ENCODE measurements at places on chromosomes 16 and 17.
A peak's percentile ranks its signal among the peaks of the same experiment; 100 is the strongest.

GRCh38 chr17:80892019-80892855, 99.4 kb upstream of the CHMP6 start:
- DNase-seq, result peak; percentile 76

GRCh38 chr16:17560548-17560947, 89.8 kb upstream of the XYLT1 start:
- no peak for DNase-seq

- no peak for DNase-seq
Observed at GRCh38 chr16:89598199-89598598, 15.2 kb upstream of the DPEP1 start.

DNA sequence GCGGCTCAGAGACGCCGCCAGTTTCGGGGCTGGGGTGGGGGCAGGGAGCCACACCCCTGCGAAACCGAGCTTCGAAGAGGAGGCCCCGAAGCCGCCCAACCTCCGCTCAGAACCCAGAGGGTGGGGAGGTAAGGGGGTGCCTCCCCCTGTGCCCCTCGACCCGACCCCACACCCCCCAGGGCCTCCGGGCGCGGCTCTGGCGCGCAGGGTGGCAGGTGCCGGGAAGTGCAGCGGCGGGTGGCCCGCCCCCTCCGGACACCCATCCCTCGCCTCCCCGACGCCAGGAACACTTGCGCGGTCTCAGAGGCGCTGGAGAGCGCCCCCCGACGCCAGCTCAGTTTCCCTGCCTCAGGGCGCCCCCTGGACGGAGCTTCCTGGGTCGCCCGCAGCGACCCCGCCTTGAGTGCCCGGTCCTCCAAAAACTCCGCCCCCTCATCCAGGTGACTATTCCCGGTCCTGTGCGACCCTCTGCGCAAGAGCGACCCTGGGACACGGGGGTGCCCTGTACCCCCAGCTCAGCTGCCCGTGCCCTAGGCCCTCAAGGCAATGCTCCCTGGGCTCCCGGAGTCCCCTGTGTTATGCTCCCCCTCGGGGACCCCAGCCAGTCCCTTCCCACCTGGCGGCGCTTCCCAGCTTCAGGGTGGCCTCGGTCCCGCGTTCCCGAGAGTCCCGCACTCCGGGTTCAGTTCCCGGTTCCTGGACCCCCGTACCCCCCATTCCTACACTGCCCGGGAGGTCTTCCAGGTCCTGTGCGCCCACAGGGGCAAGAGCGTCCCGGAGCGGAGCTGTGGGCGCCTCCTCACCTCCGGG, 562 bp downstream of the PPL start:
- DNase-seq, result no peak

DNA sequence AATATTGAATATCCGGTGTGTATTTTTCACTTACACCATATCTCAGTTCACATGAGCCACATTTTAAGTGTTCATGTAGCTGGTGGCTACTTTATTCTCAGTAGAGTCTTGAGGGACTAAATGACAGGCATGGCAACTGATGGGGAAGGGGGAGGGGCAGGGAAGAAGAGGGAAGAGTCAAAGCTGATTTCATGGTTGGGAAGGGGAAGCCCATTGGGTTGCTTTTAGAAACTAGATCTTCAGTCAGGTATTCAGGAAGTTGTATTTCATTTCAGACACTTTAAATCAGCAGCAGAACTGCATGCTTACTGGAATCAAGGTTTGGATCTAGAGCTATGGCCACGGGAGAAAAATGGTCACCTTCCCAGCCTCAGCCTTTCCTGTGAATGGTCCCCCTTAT, 2.9 kb upstream of the WIPI1 start:
- no peak for DNase-seq

- DNase-seq, result no peak
Observed at GRCh38 chr17:38431346-38432145, 3.3 kb downstream of the ARHGAP23 start.

- peak; percentile 99 for DNase-seq
Observed at GRCh38 chr17:75785016-75785890, 647 bp downstream of the UNK start.

DNA sequence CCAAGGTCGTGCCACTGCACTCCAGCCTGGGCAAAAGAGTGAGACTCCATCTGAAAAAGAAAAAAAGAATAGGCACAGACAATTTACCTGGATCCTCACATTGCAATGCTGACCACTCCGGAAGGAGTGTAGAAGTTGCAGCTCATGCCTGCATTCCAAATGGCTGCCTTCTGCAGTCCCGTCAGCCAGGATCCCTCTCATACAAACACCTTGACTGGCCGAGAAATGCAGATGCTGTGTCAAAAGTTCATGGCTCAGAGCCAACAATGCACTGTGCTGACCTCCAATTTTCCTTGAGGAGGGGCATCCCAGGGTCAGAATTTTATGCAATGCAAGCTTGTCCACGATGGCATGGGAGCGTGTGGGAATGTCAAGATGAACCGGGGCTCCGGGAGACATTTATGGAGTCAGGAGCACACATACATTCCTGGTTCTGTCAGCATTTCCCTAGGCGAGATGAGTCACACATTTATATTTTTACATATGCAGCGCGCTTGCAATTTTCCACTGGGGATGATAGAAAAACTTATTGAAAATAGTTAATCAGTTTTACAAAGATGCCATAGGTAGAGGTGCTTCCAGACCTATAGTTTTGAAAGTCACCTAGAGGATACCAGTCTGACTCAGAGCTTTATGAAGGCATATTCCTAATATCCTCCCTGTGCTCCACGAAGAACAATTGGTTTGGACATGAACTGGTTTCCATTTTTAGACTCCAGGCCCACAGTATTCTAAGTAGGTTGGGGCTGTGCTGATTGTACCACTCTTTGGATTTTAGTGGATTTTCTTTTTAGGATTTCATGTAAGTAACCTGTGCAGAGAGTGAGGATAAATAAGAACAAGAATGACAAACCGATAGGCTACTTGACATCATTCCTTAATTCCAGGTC, 614.6 kb downstream of the MAF start:
- DNase-seq, result no peak

DNA sequence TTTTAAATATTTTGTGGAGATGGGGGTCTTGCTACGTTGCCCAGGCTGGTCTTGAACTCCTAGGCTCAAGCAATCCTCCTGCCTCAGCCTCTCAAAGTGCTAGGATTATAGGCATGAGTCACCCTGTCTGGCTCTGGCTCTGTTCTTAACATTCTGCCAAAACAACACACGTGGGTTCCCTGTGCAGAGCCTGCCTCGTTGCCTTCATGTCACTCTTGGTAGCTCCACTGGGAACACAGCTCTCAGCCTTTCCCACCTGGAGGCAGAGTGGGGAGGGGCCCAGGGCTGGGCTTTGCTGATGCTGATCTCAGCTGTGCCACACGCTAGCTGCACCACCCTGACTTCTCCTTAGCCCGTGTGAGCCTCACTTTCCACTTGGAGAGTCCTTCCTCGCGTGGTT, 19.3 kb downstream of the CRISPLD2 start:
- no peak for DNase-seq

- DNase-seq, result no peak
Observed at GRCh38 chr17:29084541-29085146, 41.7 kb downstream of the PIPOX start.

DNA sequence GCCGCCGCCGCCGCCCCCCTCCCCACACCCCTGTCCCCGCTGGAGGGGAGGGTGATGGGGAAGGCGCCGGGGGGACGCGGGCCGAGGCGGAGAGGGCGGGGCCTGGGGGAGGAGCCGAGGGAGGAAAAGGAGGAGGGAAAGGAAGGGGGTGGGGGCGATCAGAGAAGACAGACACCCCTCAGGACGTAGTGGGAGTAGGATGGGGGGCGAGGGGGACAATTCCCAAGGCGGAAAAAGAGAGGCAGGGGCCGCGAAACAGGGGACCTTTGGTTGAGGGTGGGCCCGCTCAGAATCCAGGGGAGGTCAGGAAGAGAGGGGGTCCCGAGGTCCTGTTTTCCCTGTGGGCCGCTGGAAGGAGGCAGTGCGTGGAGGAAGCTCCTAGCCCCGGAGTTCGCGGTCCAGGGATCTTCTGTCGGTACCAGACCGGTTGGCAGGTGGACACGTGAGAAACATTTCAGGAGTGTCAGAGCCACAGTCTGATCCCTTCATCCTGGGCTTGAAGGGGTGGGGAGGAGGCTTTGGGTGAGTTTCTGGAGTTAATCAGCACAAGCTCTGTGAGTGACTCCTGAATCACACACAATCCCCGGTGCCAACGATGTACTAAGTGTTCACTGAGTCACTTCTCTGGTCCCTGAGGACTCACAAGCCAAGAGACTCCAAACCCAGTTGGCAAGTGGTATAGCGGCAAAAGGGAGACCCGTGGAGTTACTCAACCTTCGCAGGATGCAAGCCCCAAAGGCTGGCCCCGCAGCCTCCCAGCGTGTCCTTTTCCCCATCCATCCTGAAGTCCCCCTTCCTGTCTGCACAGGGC, at the start of gene XYLT1:
Gene XYLT1 (minus strand): TSS at position 53 of the 811 bp plus-strand sequence. CDS start 164 bp downstream, outside the sequence.
- DNase-seq, result peak; percentile 66

DNA sequence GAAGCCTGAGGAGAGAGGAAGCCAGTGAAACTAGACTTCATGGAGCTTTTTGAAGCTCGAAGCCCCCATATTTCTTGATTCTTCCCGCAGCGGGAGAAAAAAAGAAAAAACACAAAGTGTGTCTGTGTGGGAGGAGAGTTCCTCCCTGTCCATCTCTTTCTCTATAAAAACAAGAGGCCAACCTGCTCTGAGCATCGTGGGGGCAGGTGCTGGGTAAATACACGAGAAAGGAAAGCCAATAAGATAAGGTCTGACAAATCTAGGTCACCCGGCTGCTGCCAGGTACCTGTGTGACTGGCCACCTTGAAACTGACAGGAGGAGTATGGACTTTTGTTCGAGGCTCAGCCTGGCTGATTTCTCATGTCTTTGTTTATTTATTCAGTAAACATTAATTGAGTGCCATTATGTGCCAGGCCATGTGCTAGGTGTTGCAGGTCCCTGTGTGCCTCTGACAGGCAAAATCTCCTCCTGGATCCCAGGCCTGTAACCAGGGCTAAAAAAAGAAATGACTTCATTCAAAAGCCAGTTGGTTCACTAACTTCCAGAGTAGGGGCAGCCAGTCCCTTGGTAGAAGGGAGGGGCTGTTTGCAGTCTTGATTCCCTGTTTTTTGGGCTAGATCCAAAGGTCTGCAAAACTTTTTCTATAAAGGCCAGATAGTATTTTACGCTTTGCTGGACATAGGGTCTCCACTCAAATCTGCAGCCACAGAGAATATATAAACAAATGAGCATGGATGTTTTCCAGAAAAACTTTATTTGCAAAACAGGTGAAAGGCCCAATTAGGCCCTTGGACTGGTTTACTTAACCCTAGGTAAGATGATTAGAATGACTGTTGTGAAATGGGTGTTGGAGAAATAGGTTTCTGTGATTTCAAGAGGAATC, 35.6 kb downstream of the YPEL2 start:
- DNase-seq, result no peak

Measured in right forelimb (tissue), 1 donor.